Calu3 (cell line): ENCODE measurements at places on chromosomes 1 and 21. TPM values are rescaled to one million over a fixed set of nuclear protein-coding genes. Genes with fewer than 3 reads are reported as not detected.

- no peak for DNase-seq
Measured at GRCh38 chr21:25171438-25171837, 435.8 kb downstream of the MRPL39 start.

DNA sequence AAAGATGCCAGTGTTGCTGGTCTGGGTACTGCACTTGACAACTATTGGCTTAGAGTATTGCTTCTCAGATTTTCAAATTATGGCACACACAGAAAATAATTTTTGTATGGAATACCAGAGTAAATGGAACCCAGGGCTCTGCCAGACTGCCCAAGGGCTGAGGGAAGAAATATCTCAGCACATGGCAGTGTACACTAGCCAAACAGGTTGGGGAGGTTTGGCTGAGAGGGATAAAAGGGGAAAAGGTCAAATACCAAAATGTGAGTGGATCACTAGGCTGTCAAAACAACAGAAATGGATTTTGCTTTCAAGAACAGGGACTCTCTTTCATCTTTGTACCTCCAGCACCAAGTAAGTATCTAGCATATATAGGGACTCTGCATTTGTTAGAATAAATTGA is 3.0 kb upstream of the RGS8 start:
- DNase-seq, result peak; percentile 63

- DNase-seq, result no peak
Measured at GRCh38 chr1:67645495-67646144, 39.4 kb upstream of the GADD45A start.

- no peak for DNase-seq
Measured at GRCh38 chr1:199054694-199055093, 415.9 kb downstream of the PTPRC start.

- DNase-seq, result peak; percentile 41
Measured at GRCh38 chr1:178819123-178819522, 51.8 kb downstream of the ANGPTL1 start.

DNA sequence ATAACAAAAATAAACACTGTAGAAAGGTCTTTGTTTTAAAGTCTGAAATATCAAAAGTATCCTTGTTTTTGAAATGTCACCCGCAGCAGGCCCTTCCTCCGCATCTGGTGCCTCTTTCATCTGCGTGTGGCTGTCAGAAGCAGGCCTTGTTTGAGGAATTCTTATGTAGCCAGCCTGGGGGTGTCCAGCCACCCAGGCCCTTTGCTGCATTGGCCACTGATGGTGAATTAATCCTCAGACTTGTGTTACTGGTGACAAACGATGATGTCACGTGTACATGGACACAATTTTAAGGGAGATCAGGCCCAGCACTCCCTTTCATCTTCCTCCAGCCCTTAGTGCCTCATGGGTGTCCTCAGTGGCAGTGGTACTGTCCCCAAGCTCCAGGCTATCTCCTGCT is 208.0 kb upstream of the GALNT2 start:
- DNase-seq, result no peak

DNA sequence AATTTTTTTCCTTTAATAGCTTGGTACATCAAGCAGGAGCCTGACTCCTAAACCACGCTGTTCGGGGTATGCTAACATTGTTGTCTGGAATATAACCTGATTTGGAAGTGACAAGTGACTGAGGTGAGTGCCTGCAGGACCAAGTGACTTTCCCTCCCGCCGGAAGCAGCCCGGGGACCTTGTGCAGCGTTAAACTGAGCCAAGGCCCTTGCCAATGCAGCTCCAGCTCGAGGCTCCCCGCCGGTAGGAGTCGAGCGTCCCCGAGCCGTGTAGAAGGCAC is 716 bp upstream of the MTARC1 start:
- no peak for DNase-seq

DNA sequence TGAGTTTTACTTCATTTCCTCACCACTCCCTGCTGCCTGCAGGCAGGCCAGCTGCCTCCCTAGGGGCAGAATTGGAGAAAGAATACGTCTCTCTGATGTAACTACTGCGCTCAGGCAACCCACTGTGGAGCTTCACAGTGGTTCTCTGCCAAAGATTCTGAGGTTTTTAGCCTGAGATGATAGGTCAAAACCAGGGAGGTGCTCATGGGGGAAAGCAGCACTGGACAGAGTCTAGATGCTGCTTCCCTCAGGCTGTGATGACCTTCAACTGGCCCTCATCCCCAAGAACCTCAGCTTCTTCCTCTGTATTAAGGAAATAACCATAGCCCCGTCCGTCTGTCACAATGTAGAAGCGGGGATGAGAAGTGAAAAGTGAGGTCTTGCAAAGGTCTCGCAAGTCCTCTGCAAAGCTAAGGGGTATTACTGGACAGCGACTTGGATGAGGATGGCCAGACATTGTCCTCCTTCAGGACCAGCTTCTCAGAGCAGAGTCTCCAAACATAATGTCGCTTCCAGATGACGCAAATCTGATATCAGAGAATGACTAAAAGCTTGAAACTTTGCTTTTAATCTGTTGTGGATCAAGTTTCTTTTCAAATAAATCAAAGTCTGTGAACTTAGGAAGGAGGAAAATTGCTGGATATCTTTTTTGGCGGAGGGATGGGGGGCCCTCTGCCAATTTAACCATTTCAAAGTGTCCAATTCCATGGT is 65.9 kb upstream of the ATP5PO start:
- DNase-seq, result no peak

- no peak for DNase-seq
Measured at GRCh38 chr1:35452106-35452774, 105.0 kb downstream of the KIAA0319L start.

DNA sequence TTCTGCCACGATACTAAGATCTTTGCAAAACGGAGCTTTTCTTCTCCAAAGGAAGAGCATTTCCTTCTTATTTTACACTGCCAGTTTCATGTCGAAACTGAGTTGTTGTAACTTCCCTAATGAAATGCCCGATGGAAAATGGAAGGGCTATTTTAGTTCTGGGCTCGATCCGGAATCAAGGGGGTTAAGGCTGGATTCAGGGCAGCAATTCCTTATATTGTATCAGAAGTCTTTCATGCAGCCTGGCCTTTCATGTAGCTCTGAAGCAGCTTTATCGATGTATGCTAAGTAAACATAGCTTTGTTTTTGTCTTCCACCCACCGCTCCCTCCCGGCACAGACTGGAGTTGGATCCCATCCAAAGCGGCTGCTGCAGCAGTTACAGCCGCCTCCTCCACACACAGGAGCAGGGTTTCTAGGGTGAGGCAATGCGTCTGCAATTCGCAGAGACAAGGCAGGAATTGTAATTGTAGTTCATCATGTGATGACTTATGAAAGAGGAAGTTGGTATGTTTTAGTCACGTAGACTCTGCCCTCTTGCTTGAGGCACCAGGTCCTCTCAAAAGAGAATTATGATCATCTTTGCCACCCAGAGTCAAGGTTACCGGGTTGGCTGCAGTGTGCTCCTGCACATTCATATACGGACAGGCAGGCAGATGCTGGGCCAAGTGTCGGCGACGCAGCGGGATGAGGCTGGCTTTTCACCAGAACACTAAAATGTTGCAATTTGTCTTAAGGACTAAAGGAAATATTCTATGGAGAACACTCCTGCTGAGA is 2.6 kb upstream of the IRF2BP2 start:
- DNase-seq, result peak; percentile 97

DNA sequence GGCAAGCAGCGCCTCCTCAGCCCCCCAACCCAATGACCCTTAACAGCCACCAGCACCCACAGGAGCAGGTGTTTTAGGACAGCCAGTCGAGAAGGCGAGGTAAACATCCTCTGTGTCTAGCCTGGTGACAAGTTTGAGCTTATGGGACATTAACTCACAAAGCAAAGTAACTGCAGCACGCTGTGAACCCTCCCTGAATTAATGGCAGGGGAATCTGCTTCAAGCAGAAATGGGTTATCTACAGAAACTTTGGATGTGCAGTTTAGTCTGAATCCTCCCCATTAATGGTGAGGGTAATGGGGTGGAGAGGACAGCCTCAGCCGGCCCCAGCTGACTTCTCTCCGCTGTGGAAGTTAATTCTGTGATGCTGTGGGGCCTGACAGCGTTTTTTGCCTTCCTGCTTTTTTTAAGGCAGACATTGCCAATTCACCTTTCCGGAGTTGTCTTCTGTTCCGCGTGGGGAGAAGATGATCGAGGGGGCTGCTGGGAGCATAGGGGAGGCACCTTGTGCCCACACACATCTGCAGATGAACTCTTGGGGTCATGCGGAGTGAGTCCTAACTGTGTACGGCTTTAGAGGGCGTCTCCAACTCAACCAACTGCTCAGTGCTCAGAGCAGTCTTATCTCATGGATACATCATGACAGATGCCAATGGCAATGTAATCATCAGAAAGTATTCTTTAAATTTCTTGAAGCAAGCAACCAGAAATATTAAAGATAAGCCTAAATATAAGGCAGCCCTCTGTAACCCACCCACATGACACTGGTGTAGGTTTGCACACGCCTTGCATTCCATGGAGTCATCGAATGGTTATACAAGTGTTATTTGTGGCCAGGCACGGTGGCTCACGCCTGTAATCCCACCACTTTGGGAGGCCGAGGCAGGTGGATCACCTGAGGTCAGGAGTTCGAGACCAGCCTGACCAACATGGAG is 41.0 kb downstream of the POFUT2 start:
- no peak for DNase-seq

GRCh38 chr1:66725885-66726665 is 26.2 kb upstream of the DYNLT5 start:
- peak; percentile 66 for DNase-seq

Gene NECTIN4
- total RNA-seq, result 24.9 and 42.4 TPM in 2 replicates

Gene CCDC190
- total RNA-seq, result not detected in 2 replicates

Gene INSRR
- total RNA-seq, result not detected in 2 replicates

Gene ST6GALNAC3
- total RNA-seq, result 0.87 and 0.93 TPM in 2 replicates

Gene FCRLB
- total RNA-seq, result 1.8 and 1.9 TPM in 2 replicates

Gene LYPD8
- not detected in 2 replicates for total RNA-seq

Gene RSPO1
- not detected in 2 replicates for total RNA-seq

Gene AZIN2
- 3.3 and 3.6 TPM in 2 replicates for total RNA-seq

Gene CFAP141
- not detected in 2 replicates for total RNA-seq
